ENCODE measurements at places on chromosomes 5 and 9.

DNA sequence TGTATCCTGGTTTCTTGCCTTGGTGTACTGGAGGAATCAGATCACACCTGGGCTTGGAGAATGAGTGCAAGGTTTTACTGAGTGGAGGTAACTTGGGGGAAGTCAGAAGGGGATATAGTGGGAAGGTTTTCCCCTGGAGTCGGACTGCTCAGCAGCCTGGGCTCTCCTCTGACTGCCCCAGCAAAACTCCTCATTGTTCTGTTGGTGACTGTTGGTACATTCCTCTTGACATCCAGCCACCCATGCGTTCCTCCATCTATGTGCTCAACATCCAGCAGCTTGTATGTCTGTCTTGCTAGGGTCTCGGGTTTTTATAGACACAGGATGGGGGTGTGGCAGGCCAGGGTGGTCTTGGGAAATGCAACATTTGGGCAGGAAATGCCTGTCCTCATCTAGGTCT, 96.0 kb downstream of the ZFAND5 start:
- no peak for DNase-seq

- no peak for DNase-seq
Measured at GRCh38 chr5:25481463-25481862, 836.7 kb upstream of the CDH10 start.

DNA sequence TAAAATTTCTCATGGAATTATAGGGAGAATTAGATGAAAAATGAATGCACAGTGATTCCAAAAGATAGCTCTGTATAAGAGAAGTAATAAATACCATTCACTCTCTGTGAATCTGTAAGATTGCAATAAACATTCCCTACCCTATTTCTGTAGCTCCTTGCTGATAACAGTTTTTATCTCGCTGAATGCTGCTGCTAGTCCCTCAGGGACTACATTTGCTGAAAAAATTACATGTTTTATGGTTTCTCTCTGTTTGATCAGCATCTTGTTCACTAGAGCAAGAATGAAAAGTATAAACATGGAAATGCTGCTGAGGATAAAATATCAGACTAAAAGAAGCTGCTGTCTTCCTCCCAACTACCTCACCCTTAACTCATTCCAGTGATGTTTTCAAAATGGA, 44.3 kb upstream of the TYRP1 start:
- DNase-seq: no peak

- DNase-seq: no peak
Measured at GRCh38 chr5:94173100-94173499, 431.7 kb upstream of the POU5F2 start.

GRCh38 chr5:116394186-116394867, 180.3 kb downstream of the SEMA6A start:
- no peak for DNase-seq
